ENCODE measurements at places on chromosomes 7 and 10.

- DNase-seq, result no peak
These were observed 420.3 kb upstream of the POM121L12 start for GRCh38 chr7:52615021-52615695.

GRCh38 chr10:86261941-86262687 lies 104.5 kb downstream of the GRID1 start:
- DNase-seq, result no peak

DNA sequence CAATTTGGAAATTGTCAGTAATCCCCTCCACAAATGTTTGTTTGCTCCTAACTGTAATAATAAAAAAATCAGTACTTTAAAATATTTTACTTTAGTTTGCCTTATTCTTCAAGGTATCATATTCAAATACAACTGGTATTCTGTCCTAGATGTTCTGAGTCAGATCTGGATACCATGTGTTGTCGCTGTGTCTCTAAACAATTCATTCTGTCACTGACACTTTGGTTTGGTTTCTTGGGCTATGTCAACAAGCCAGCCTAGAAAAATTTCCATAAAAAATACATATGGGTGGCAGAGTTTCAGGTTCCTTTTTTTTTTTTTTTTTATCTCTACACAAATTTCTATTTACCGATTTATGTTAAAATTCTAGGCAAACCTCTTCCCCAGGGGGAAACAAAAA lies 33.2 kb upstream of the SEMA3D start:
- DNase-seq, result no peak

DNA sequence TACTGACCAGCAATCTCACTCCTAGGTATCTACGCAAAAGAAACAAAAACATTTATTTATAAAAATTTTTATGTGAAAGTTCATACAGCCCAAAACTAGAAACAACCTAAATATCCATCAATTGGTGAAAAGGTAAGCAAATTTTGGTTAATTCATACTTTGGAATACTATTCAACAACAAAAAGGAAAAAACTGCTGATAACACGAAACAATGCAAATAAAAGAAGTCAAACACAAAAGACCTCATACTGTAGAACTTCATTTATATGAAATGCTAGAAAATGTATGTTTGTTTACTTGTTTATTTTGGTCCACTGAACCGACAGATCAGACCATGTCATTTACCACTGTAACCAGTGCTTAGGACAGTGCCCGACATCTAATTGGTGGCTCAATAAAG lies 60.3 kb downstream of the USP6NL start:
- no peak for DNase-seq

GRCh38 chr7:14717816-14718215 lies 184.7 kb downstream of the DGKB start:
- DNase-seq, result no peak

Measured in left hindlimb (tissue), 1 donor.